Sciatic nerve (tissue), 2 donors: ENCODE measurements at places on chromosomes 3 and 15.

DNA sequence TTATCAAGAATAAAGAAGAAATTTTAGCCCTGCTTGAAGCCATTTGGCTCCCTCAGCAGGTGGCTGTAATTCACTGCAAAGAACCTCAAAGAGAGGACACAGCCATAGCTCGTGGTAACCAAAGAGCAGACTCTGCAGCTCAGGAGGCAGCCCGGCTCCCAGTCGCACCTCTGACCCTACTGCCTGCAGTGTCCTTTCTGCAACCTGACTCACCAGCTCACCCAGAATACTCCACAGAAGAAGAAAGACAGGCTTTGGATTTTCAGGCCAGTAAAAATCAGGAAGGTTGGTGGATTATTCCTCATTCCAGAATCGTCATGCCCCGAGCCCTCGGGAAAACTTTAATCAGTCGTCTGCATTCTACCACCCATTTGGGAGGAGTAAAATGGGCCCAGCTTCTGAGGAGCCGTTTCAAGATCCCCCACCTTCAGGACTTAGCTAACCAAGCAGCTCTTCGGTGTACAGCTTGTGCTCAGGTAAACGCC, 38.6 kb downstream of the ZBTB11 start:
- no peak for DNase-seq

DNA sequence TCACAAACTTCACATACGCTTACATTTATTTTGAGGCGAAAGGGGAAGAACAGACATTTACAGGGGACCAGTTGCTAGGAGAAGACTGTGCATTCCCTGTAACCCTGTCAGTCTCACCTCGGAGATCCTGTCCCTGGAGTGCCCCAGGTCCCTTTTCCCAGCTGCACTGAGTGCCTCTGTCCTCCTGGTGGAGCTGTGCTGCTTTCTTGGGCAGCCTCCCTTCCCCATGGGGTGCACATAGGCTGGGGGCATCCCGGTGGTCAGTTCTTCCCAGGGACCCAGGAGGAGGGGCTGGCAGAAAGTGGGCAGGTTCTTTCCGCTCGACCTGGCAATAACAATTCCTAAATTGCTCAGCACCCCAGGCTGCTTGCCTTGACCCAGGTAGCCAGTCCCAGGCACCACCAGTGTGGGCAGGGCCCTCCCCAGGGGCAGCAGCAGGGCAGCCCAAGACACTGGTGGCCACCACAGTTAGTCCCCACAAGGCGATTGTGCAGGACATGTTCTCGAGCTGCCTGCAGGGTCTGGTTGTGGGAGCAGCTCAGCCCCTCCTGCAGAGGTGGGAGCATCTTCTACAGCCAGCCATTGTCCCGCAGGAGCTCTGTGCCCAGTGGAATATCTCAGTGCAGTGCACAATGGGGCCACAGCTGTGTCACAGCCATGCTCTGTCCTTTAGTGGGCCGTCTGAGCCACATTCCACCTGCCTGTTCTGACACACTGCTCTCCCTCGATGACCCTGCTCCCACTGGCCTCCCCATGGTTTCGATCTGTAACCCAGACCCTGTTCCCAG, 36.3 kb downstream of the APBA2 start:
- no peak for DNase-seq

- DNase-seq = no peak
Measured at GRCh38 chr15:97600190-97600589, 360.3 kb upstream of the ARRDC4 start.

DNA sequence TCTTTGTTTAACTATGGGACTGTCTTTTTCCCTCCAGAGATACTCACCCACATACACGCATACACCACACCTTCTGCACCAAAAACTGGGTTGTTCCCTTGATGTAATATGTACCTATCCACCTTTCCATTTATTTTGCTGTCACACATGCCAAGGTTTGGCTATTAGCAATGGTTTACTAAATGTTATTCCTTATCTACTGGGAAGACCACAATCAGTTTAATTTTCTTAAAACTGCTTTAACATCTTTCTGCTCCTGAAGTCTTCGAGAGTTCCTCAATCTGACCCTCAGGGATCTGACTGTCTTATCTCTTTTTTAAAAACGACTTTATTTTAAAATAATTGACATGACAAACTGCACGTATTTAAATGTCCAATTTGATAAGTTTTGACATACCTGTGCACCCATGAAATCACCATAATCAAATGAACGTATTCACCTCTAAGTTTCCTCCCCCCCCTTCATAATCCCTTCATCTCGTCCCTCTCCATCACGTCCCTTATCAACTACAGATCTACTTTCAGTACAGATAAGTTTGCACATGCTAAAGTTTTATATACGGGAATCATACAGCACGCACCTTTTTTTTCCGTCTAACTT, 805 bp upstream of the TRPM7 start:
- no peak for DNase-seq

GRCh38 chr3:133258358-133258757, 141.5 kb upstream of the BFSP2 start:
- no peak for DNase-seq

- no peak for DNase-seq
Measured at GRCh38 chr3:9912294-9912935, 4.5 kb upstream of the IL17RC start.

GRCh38 chr3:170780955-170781354, 89.0 kb downstream of the RPL22L1 start:
- DNase-seq = no peak

- DNase-seq = no peak
Measured at GRCh38 chr3:78434801-78435200, 1333.0 kb downstream of the ROBO1 start.

DNA sequence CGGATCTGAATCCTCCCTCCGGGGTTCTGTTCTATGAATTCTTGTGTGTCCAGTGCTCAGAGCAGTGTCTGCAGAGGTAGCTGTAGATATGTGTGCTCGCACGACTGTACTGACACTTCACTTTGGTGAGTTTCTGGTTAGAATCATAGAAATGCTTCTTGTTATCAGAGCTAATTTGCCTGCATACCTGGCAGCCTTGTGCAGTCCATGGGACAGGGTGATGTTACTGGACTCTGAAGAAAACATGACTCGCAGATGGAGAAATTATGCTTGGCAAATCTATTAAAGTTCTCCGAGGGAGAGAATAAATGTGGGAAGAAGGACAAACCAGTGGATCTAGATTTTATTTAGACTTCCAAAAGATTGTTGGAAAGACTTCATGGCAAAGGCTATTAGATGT, 12.2 kb downstream of the CGNL1 start:
- DNase-seq = no peak

DNA sequence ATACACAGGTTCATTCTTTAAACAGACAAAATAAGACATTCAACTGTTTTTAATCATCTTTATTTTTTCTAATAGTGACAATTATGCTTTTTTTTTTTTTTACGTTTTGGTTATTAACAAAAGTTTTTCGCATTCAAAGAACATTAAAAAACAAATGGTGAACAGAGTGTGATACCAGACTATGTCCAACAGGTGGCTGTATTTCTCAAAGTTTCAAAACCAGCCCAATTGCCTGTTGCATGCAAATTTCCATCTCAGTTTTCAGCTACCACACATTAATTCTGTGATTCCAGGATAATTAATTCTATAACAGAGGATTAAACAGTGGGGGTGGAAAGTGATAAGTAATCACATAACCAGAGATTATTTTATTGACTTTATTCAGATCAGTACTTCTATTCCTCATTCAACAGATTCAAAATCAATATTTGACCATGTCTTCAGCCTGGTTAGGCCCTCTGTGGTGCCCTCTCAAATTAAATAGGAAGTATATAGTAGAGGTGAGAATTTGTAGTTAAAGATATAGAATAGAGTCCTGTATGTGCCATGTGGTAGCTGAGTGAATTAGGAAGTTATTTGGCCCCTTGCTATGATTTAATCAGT, 122.2 kb upstream of the DCBLD2 start:
- DNase-seq = no peak

DNA sequence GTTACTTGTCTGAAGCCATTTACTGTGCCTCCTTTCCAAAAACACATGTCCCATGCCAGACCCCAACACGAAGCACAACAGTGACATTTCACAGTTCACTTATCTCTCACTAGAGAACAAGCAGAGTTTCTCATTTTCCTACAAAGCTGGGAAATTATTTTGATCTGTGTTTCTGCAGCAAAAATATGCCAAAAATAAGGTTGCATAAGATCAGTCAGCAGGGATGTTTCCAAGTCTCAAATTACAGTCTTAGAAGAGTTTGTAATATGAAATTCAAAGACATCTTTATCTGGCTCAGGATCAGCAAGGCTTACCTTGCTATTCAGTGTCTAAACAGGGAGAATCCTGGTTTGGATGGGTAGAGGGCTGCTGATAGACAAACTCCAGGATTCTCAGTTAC, 75.5 kb downstream of the GJD2 start:
- no peak for DNase-seq

- no peak for DNase-seq
Measured at GRCh38 chr3:15298504-15298903, 33.9 kb downstream of the SH3BP5 start.

DNA sequence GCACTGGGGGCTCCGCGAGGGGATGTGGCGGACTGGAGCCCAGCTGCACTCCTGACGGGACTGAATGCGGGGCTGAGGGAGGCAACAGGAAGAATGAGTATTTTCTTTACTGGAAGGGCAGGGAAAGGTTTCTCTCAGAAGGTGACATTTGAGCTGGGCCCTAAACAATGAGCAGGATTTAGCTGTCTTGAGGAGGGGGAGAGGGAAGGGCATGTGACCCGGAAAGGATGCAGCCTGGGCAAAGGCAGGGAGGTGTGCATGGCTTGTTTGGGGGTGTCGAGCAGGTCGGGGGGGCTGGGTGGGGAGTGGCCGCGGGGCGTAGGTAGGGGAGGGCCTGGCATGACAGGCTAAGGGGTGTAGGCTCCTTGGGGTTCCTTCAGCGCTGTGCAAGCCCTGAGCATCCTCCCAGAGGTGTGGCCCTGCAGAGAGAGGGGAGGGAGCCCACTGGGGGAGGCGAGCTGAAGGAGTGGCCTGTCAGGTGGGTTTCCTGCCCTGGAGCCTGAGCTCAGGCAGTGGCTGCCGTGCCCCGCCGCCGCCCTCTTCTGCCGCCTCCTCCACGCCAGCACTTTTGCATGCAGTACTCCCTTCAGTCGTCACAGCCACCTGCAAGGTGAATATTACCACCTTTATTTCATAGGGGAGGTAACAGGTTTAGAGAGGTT, 17.2 kb upstream of the ANKDD1A start:
- no peak for DNase-seq

DNA sequence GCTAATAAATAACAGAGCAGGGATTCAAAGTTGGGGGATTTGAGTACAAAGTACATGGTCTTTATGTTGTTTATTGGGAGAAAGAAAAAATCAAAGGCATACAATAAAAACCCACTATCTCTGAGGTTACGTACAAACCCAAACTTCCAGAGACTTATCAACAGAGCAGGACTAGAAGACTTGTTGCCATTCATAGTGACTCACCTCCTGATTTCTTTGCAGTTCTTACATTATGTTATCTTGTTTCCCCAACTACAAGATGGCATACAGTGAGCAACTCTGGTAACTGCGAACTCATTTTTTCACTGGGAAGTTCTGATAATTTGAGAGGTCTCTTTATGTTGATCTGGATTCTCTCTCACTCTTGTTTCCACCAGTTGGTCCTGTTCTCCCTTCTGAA, 80.6 kb upstream of the ETV5 start:
- no peak for DNase-seq
